NCI-H1930 (cell line): ENCODE measurements at places on chromosomes 16 and 17.

- no peak for DNase-seq
Measured at GRCh38 chr17:72804949-72805707, 287.4 kb downstream of the SLC39A11 start.

DNA sequence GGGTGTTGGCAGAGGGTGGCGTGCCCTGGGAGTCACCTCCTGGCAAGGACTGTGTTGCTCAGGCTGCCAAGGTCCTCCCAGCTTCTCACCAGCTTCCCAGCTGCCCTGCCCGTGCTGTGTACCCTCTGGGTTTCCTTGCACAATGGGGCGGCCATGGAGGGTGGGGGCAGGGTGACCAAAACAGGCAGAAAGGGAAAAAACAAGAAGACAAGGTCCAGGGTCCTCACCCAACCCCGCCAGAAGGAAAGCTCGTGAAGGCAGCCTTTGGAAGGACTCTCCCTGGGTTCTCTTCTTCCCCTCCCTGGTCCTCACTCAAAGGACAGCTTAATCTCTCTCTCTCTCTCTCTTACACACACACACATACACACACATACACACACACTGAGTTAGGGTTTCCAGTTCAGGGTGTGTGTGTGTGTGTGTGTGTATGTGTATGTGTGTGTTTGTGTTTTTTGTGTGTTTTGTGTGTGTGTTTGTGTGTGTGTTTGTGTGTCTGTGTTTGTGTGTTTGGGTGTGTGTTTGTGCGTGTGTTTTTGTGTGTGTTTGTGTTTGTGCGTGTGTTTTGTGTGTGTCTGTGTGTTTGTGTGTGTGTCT lies 2.0 kb downstream of the SLC13A5 start:
- no peak for DNase-seq

GRCh38 chr17:69870751-69871199 lies 204.2 kb upstream of the KCNJ16 start:
- no peak for DNase-seq

DNA sequence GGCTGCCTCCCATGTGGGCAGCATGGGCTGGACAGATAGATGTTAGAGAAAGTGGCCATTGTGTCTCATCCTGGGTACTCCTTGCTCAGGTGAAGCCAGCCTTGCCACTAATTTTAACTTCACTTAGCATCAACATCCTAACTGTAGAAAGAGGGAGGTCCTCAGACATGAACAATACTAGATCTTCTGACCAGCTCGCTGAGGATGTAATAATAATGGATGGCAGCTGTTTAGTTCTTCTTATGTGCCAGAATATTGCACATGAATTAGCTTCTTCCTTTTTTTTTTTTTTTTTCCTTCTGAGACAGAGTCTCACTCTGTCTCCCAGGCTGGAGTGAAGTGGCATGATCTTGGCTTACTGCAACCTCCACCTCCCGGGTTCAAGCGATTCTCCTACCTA lies 232.4 kb downstream of the CCDC182 start:
- no peak for DNase-seq

GRCh38 chr16:79248351-79248750 lies 352.2 kb downstream of the MAF start:
- DNase-seq: no peak

- no peak for DNase-seq
Measured at GRCh38 chr16:68077866-68078700, 7.1 kb upstream of the NFATC3 start.

DNA sequence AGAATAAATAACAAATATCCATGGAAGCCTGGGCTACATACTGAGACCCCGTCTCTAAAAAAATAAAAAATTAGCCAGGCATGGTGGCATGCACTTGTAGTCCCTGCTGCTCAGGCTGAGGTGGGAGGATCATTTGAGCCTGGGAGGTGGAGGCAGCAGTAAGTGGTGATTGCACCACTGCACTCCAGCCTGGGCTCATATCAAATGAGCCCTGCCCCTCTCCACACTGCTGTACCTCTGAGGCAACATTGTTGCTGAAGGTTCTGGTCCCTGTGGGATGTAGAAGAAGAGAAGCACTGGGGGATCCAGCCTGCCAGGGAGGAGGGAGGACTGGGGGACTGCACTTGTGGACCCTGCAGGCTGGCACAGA lies 11.4 kb upstream of the ARHGAP23 start:
- no peak for DNase-seq

DNA sequence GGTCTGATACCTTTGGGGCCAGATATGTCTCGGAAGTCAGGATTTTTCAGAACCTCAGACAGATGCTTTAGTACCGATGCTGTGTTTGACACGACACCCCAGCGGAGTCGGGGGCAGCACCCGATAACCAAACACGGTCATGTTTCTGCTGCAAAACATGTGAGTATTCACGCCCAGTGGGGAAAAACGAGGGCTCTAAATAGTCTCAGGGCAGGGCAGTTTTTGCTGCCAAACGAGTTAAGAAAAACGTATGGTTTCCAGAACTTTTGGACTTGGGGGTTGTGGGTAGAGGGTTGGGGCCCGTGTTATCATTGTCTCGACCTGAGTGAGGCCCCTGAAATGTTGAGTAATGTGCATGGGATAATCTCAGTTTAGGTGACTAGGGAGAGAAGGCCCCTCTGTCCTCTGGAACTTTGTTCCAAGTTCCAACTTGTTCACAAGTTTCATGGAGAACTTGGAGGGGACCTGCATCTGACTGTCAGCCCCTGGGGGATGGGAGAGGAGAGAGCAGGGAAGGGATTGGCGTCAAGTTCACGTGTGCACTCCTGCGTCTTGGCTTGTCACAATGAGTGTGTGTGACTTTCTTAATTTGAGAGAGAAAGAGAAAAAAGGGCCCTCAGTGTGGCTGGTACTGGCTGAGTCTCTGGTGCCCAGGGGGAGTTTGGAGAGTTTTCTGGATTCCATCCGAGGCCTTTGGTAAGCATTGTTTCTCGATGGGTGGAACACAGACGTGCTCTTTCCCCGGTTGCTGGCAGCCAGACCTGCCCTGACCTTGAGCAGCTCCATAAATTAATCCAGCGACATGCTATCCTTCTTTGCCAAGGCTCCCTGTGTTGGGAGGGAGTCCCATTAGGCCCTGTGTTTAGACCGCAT lies 83.9 kb upstream of the CIBAR2 start:
- DNase-seq: no peak

DNA sequence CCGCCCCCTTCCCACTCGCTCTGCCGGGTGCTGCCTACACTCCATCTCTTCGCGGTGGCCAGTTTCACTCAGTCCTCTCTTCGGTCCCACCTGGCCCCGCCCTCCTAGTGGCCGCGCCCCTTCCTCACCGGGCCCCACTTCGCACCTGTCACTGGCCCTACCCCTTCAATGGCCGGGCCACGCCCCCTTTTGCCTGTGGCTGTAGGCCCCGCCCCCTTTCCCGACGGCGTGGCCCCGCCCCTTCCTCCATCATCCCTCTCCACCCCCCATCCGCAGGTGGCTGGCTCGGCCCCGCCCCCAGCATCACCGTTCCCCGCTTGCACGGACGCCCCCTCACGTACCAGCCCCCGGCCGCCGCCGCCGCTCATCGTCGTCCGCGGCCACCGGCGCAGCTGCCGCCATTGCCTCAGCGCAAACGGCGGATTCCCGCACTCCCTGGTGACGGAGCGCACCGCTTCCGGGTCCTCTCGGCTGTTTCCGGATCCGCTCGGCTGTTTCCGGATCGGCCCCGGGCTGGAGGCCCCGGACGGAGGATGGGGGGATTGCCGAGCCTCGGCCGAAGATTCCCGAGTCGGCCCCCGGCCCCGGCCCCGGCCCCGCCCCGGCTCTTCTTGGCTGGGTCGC lies at the start of gene RABEP2:
Gene RABEP2, minus strand, starts transcription at position 477 of the 624 bp plus-strand sequence. Its CDS starts 75 bp downstream, at position 402.
- peak; percentile 97 for DNase-seq

GRCh38 chr17:56700919-56701420 lies 107.5 kb downstream of the NOG start:
- DNase-seq: no peak

- no peak for DNase-seq
Measured at GRCh38 chr17:5354310-5354709, 65.2 kb downstream of the NUP88 start.

DNA sequence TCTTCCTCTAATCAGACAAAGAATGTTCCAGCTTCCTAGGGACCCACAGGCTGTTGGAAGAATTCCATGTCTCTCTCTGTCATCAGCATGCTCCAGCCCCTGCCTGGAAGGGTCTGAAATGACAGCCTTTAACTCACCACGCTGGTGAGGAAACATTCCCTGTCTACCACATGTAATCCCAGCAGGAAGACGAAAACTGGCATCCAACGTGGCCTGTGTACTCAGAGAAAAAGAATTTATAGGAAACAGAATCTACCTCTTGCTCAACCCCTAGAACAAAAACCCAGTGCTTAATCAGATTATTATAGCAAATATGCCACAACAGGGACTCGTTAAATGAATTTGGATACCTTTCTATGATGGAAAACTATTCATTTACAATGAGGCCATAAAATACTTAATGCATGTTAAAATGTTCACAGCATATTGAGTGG lies 147.3 kb upstream of the FOXF1 start:
- DNase-seq: no peak

DNA sequence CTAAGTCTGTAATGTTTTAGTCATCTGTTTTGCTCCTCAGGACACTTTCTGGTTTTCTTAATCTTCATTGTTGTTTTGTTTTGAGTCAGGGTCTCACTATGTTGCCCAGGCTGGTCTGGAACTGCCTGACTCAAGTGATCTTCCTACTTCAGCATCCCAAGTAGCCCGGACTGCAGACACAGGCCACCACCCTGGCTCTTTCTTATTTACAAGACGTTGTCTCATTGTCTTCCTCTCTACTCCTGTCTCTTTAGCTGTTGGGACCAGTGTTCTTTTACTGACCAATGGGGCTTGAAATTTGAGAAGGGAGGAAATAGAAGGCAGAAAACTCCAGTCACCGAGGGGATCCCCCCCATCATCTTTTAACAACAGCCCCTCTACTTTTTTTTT lies 1.2 kb downstream of the SCPEP1 start:
- DNase-seq: no peak

- no peak for DNase-seq
Measured at GRCh38 chr16:2157480-2158261, 2.1 kb downstream of the TRAF7 start.

DNA sequence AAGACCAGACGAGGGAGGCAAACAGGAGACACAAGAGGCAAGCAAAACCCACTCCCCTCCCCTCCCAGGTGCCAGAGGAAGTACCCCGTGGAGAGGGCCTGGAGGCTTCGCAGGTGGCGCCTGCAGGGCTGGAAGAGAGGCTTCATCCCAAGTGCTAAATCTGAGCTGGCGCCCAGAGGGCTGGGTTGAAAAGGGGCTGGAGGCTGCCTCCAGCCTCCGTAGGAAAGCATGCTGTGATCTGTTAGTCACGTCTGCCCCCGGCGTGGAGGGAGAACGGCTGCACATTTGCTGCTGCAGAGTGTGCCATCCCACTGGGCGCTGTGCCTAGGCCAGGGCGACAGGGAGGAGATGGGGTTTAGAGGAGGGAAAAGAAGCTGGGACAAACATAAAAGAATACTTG lies 16.9 kb downstream of the RPH3AL start:
- no peak for DNase-seq

DNA sequence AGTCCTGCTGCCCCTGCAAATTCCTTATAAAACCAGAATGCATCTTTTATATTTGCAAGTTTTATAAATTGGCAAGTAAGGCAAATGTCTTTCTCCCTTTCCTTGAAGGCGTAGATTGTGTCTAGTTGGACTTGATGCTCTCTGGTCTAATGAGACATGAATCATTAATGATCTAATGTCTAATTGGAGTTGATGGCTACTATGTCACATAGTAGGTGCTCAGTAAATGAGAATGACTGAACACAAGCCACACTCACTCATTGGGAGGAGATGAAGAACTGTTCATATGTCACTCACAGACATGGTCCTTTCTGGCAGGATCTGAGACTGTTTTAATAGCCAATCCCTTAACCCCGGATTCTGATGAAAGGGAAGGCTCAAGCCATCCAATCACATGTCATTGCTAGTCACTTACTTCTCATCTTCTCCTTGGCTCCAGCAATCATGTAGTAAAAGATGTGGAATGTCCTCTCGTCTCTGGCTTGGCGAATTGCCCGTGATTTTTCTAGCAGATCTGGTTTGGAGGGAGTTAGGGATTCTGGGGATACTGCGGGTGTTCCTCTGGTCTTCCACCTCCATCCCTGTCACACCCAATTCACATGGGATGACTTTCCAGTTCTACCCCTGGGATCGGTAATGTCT lies 81.0 kb downstream of the MYH11 start:
- no peak for DNase-seq

DNA sequence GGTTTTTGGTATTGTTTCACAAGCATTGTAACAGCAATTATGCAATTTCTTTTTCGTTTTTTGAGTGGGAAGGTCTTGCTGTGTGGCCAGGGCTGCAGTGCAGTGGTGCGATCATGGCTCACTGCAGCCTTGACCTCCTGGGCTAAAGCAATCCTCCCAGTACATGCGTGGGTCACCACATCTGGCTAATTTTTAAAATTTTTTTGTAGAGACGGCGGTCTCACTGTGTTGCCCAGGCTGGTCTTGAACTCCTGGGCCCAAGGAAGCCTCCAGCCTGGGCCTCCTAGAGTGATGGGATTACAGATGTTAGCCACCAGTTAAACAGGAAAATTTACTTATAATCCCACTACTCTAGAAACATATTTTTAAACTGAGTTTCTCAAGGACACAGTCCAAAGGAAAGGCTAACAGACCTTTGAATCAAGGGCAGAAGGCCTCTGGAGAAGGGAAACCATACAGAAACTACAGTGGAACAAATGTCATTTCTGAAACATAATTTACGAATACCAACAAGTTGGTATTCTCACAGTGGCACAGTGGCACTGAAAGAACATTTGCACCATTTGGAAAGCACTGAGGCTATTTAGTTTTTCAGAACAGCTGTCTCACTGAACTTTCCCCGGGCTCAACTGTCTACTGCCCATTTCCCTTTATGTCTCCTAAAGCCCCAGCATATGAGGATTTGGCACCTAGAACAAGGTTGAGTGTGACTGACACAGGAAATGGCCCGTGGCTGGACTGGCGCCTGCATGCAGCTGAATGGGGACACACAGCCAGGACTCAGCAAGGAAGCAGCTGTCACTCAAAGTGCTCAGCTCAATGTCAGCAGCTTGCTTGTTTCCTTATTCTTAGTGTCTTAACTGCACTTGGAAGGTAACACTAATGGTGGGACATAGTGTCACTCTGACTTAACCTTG lies 2.8 kb upstream of the PRKAR1A start:
- DNase-seq: no peak

DNA sequence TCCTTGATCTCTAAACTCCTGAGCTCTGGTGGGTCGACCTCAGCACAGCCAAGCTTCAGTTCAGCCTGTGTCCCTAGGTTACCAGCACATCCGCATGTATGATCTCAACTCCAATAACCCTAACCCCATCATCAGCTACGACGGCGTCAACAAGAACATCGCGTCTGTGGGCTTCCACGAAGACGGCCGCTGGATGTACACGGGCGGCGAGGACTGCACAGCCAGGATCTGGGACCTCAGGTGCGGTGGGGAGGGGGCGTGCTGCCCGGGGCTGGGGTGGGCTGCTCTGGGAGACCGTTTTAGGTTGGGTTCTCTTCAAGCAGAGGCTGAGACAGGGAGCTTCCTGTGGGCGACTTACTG lies 1.1 kb downstream of the MLST8 start:
- no peak for DNase-seq

GRCh38 chr16:47644166-47644565 lies 183.0 kb downstream of the PHKB start:
- no peak for DNase-seq
